ENCODE measurements at places on chromosomes 16 and 17.

DNA sequence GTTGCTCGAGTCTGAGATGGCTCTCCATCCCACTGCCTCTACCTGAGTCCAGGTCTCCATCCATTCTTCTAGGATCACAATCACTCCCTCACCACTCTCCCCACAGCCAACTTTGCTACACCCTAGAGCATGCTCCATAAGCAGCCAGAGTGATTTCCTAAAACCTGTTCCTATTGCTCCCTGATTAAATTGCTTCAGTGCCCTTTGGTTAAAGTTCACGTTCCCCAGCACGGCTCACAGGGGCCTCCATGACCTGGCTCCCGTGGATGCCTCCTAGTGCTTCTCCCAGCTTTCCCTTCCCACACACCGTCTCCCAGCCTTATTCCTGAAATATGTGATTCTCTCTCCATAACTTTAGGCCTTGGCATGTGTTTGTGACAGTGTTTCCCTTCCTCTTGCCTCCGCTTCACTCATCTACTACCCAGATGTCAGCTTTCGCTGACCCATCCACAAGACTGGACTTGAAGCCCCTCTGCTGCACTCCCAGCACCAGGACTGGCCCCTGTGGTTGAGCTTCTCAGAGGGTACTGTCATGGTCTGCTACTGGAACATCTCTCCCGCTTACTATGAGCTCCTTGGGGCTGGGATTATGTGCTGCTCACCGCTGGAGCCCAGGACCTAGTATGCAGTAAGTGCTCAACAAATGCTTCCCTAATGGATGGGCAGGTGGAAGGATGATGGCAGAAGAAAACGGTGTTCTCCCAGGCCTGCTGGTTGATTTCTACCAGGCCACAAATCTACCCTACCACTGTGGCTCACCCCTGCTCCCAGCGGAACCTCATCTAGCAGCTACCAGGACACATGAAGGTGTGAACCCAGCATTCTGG is 17.9 kb downstream of the MYO18A start:
- DNase-seq: no peak

DNA sequence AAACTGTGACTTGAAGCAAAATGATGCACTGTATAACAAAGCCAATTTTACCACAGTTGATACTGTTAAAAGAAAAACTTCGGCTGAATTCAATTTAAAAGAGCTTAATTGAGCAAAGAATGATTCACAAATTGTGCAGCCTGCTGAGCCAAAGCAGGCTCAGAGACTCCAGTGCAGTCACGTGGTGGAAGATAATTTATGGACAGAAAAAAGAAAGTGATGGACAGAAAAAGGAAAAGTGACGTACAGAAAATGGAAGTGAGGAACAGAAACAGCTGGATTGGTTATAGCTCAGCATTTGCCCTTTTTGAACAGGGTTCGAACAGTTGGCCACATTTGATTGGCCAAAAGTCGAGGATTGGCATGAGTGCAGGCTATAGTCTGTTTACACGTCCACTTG is 25.7 kb downstream of the ZSWIM7 start:
- DNase-seq: no peak

DNA sequence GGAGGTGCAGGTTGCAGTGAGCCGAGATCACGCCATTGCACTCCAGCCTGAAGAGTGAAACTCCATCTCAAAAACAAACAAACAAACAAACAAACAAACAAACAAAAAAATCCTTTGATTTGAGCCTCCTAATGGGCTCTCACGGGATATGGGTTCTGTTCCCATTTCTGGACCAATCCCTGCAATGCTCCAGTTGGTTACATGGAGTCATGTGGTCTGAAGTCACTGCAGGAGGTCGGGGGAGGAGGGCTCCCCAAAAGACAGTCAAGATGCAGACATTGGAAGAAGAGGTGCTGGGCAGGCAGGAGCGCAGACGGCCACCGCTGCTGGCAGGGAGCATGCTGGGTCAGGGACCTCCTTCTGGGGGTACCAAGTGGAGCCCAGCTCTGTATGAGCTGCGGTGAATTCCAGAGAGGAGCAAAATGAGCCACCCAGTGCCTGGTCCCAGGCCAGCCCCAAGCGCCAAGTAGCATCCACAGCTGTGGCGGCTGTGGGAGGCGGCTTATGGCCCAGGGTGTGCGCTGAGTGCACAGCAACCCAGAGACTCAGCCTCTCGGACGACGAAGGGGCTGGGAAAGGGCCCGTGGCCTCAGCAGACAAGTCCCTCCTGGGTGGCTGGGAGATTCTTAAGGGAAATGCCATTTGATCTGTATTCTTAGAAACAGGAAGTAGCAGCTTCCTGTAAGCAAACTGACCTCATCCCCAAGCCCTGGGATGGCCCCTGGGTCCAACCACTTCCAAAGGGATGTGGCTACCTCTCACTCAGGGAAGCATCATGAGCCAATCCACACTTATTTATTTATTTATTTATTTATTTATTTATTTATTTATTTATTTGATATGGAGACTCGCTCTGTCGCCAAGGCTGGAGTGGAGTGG is 19.6 kb upstream of the ATP2A3 start:
- no peak for DNase-seq

DNA sequence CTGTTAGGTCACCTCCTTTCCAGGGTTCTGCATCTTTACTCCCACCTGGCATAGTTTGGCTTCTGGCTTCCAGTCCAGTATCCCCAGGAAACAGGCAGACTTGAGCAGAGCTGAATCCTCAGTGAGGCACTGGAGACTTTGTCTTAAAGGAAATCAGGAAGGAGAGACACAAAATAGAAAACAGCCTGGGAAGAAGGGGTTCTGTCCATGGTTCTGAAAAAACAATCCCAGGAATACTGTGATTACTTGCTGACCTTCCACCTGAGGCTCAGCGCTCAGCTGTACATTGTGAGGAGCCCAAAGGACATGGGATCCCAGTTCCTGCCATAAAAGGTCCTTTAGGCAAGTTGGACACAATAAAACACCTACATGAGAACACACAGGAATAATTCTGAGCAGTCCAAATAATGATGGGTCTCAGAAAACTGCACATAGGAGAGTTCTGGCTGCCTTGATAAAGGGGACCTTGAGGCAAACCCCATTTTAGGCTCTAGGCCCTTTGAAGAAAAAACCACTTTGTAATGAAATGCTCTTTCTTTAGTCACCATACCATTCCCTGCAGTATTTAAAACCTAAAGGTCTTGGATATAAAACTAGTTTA is 81.4 kb upstream of the CRHR1 start:
- DNase-seq: no peak

DNA sequence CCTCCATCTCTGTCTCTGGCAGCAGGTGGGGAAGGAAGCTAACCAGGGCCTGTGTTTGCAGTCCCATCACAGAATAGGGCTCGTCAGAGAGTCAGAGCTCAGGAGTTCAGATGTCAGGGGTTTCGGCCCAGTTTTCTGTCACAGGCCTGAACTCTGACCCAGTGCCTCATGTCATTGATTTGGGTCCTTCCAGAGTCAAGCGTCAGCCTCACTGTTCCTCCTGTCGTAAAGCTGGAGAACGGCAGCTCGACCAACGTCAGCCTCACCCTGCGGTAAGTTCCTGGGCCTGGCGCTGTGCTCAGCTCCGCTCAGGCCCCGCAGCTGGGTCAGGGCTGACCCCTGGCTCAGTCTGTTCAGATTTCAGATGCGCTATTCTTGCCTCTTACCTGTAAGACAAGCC is 10.7 kb downstream of the CTNS start:
- no peak for DNase-seq

DNA sequence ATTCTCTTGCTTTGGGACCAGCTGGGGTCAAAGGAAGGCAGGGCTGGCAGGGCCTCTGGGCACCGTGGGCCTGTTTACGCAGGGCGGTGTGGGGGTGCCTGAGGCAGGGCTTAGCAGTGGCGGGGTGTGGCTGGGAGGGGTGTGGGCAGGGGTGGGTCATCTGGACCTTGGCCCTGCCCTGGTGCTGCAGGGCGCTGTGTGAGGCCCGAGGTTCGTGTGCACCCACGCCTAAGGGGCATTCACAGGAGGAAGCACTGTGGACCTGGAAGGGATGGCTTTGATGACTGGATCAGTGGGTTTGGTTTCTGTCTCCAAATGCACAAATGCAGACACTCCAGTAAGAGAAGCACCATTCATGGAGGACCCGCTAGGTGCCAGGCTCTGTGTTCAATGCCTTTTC is 37.3 kb downstream of the BCO1 start:
- no peak for DNase-seq

- DNase-seq: no peak
Observed at GRCh38 chr16:68378436-68379415, 67.9 kb downstream of the PRMT7 start.

DNA sequence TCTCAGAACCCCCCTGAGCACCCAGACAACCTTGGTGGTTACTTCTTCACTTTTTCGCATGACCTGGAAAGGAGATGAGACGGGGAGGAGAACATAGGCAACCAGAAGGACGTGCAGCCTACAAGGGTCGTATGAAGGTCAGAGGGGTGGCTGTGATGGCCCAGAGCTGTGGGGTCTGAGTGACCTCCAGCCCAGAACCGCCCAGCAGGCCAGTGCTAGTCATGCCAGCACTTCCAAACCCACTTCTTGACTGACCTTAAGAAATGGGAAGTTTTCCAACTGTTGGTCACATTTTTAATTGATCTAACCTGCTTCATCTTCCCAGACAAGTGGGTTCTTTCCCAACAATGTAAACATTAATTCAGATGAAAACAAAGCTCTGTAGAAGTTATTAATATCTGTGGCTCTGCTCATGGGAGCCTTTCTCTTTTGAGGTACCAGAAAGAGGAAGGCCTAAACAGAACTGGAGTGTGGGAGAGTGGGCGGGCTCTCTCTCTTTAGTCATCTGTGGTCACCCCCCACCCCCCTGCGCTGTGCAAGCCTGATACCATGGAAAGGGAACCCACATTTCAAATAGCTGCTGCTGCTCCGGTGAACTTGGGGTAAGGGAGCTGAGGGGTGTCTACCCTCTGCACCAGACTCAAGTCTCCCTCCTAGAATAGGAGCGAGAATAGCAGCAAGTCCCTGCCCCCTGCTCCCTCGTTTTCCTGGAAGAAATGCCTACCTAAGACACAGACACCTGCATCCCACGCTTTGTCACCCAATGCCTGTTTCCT is 101.6 kb downstream of the RAB11FIP4 start:
- DNase-seq: no peak

DNA sequence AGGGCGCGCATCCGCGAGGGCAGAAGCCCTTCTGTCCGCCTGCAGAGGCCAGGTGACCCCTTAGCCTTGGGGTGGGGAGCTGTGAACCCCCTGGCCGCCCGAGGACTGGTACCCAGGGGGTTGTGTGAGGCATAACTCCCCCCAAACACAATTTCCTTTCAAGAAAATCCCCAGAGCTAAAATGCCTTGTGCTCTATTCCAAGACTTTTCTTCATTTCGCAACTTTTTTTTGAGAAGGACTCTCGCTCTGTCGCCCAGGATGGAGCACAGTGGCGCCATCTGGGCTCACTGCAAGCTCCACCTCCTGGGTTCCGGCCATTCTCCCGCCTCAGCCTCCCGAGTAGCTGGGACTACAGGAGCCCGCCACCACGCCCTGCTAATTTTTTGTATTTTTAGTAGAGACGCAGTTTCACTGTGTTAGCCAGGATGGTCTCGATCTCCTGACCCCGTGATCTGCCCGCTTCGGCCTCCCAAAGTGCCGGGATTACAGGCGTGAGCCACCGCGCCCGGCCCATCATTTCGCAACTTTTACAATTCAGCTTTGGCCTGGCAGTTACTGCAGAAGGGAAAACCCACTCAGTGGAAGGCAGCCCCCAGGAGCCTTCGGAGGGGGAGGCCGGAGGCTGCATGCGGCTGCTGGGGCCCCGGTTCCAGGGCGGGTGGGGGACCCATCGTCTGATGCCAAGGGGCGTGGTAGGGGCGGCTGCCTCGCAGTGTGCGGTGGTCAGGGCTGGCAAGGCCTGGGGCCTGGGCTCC is 963 bp upstream of the APRT start:
- no peak for DNase-seq

GRCh38 chr16:87295661-87296531 is 21.3 kb downstream of the C16orf95 start:
- no peak for DNase-seq

DNA sequence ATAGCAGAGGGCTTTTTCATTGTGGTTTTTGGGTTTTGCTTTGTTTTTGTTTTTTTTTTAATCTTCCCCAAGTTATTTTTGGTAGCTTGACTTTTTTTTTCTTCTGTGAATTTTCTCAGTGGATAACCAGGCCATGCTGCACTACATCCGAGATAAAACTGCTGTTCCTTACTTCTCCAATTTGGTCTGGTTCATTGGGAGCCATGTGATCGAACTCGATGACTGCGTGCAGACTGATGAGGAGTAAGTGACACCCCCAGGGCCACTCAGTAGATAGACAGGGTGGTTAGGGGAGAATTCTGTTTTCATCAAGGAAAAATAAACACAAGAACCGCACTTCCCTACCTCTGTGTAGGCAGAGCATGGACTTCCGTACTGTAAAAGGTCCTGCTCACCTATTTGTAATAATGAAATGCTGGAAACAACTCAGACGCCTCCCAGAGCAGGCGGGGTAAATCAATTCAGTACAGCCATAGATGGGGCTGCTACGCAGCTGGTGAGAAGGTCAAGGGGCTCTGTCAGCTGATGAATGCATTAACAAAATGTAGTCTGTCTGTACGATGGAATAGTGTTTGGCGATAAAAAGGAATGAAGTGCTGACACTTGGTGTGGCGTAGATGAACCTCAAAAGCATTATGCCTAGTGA is 28.6 kb downstream of the CLEC16A start:
- DNase-seq: no peak

- DNase-seq: no peak
Observed at GRCh38 chr17:46082257-46082656, 83.2 kb downstream of the STH start.

GRCh38 chr17:79651761-79652160 is 40.9 kb upstream of the RBFOX3 start:
- DNase-seq: no peak

DNA sequence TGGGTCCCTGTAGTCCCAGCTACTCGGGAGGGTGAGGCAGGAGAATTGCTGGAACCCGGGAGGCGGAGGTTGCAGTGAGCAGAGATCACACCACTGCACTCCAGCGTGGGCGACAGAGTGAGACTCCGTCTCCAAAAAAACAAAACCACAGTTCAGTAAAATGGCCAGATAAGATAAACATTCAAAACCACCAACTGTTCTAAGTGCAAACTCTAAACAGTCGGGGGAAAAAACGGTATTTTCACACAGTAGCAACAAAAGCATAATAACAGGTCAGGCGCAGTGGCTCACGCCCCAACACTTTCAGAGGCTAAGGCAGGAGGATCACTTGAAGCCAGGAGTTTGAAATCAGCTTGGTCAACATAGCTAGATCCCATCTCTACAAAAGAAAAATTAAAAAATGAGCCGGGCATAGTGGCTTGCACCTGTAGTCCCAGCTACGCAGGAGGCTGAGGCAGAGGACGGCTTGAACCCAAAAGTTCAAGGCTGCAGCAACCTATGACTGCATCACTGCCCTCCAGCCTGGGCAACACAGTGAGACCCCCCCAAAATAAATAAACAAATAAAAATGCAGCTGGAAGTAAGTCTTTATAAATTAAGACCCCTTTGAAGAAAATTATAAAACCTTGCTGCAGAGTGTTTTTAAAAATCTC is 10.8 kb upstream of the HASPIN start:
- no peak for DNase-seq

DNA sequence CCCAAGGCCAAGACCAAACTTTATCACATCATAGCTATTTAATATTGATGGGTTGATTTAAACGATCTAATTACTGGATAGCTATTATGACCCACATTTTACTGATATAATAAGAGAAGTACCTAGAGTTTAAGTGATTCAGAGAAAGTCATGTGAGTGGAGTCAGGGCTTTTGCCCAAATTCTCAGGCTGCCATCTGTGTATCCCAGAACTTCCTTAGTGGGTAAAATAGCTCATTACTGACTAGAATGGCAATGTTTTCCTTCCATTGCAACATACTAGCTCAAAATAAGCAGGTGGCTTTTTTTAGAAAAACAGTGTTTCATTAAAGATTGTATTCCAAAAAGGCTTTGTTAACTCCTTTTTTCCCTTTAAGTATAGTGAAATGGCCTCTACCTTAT is 113.9 kb upstream of the MAF start:
- no peak for DNase-seq
